ENCODE measurements at places on chromosomes 3 and 15.

DNA sequence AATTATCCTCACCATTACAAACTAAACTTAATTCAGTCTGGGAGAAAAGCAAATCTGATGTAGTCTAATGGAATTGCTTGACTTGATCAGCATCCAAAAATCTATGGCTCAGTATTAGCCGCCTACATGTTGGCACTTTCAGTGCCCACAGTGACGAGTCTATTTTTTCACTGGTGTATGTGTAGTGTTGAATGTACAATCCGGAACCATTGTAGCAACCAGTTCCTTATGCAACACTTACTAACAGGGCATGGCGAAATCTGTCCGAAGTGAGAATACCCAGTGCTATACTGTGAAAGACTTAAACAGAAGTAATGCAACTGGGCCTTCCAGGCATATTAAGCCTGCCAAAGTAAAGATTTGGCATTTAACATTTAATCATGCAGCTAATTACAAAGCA is 18.6 kb downstream of the LRRN1 start:
- peaks cover 39% of the 10 kb centered on the region for H3K36me3 ChIP-seq
- H3K27ac ChIP-seq = no peak overlapping the region
- no peak overlapping the region for H3K4me3 ChIP-seq
- DNase-seq = no peak
- no peaks in the 10 kb centered on the region for H3K4me1 ChIP-seq

DNA sequence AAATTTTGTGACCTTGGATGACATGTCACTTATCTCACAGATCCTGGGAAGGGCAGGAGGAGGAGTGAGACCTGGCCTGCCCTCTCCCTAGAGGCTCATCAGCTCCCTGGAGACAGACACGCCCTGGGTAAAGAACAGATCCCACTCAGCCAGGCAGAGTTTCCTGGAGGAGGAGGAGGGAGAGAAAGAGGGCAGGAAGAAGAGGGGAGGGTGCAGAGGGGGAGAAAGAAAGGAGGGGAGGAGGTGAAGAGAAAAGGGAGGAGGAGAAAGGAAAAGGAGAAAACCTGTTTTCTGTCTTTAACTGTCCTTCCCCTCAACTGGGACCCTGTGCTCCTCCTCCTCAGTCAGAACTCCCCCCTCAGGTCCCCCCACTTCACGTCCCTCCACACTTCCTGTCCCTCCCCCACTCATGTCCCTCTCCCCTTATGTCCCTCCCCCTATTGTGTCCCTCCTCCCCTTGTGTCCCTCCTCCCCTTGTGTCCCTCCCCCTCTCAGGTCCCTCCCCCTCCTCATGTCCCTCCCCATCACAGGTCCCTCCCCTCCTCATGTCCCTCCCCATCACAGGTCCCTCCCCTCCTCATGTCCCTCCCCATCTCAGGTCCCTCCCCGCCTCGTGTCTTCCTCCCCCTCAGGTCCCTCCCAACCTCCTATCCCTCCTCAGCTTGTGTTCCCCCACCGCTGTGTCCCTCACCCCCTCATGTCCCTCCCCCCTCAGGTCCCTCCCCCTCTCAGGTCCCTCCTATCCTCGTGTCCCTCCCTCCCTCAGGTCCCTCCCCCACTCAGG is 52.3 kb upstream of the CGNL1 start:
- H3K36me3 ChIP-seq = no peaks in the 10 kb centered on the region
- no peaks in the 10 kb centered on the region for H3K27me3 ChIP-seq
- DNase-seq = no peak
- H3K4me3 ChIP-seq = no peak overlapping the region
- H3K4me1 ChIP-seq = peaks cover 34% of the 10 kb centered on the region

DNA sequence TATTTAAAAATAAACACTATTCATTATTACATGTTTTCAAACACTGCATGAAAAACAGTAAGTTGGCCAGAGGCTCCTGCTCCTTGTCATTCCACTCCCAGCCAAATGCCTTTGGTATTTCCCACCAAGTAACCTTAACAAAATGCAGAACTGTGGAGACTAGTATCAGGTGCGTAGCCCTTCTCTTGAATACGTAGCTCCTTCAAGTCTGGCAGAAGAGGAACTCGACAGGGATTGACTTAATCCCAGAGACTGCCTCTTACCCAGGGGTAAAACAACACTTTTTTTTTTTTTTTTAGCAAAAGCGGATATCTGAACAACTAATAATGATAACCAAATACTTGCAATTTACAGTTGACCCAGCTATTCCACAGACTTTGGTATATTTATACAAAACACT is 738 bp downstream of the COMMD2 start:
- peaks cover 6% of the 10 kb centered on the region for H3K4me1 ChIP-seq
- no peak for DNase-seq
- H3K4me3 ChIP-seq = peak overlapping the region; percentile 97
- H3K36me3 ChIP-seq = peaks cover 15% of the 10 kb centered on the region
- H3K27me3 ChIP-seq = no peaks in the 10 kb centered on the region

DNA sequence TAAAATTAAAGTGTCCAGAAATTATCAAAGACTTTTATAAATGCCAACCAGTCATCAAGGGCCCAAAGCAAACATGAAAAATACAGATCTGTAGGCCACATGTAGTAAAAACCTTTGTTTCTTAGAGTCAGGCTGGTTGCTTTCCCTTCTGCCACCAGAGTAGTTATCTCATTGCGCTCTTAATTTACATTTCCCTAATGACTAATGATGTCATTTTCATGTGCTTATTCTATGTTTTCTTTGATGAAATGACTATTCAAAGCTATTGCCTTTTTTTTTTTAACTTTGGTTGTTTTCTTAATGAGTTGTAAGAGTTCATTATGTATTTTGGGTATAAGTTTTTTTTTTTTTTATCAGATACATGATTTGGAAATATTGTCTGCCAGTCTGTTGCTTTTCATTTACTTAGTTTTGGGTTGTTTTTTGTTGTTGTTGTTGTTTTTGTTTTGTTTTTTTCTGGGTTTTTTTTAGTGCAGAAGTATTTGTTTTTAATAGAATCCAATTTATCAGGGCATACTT is 140.6 kb downstream of the HCN4 start:
- H3K27ac ChIP-seq = no peak overlapping the region
- H3K36me3 ChIP-seq = peaks cover 30% of the 10 kb centered on the region
- no peak overlapping the region for H3K4me3 ChIP-seq
- no peaks in the 10 kb centered on the region for H3K27me3 ChIP-seq
- no peaks in the 10 kb centered on the region for H3K4me1 ChIP-seq
- DNase-seq = no peak

DNA sequence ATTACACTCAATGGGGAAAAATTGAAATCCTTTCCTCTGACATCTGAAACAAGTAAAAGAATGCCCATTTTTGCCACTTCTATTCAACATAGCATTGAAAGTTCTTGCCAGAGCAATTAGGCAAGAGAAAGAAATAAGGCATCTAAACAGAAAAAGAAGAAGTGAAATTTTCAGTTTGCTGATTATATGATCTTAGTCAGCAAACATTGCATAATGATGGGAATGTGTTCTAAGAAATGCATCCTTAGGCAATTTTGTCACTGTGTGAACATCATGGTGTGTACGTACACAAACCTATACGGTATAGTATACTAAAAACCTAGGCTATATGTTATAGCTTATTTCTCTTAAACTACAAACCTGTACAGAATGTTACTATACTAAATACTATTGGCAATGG is 278.0 kb downstream of the CGGBP1 start:
- no peak overlapping the region for H3K27ac ChIP-seq
- H3K4me1 ChIP-seq = no peaks in the 10 kb centered on the region
- H3K36me3 ChIP-seq = no peaks in the 10 kb centered on the region
- no peak overlapping the region for H3K4me3 ChIP-seq
- peaks cover 4% of the 10 kb centered on the region for H3K27me3 ChIP-seq
- no peak for DNase-seq

DNA sequence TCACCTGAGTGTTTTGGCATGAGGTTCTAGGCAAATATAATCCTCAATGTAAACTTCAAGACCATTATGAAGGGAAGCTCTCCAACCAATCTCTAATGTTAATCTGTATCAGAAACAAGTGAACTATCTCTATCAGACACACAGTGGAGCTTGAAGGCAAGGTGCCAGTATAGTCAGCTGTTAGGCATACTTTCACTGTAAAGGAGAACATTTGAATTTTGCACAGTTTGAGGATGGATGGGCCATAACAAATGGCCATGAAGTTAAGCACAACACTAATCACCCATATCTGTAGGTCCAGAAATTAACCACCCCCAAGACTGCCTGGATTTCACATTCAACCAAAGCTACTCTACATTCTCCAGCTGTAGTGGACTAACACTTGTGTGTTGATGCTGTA is 69.1 kb upstream of the LMOD3 start:
- peaks cover 25% of the 10 kb centered on the region for H3K36me3 ChIP-seq
- peaks cover 6% of the 10 kb centered on the region for H3K4me1 ChIP-seq
- H3K27ac ChIP-seq = no peak overlapping the region
- no peaks in the 10 kb centered on the region for H3K27me3 ChIP-seq
- DNase-seq = no peak

GRCh38 chr3:104635872-104636580 is 730.7 kb upstream of the ALCAM start:
- H3K4me3 ChIP-seq = no peak overlapping the region
- no peak for DNase-seq
- H3K27me3 ChIP-seq = no peaks in the 10 kb centered on the region
- H3K4me1 ChIP-seq = no peaks in the 10 kb centered on the region
